Activated T-helper 17 cell treated with anti-CD3 and anti-CD28 coated beads, Interleukin-2, amount 50 U/mL, for 72 hours (primary cell): ENCODE measurements at places on chromosomes 6 and 20. TPM values are rescaled to one million over a fixed set of nuclear protein-coding genes. Genes with fewer than 3 reads are reported as not detected.

The ISM1 gene
- total RNA-seq = 0.34 TPM

The GPLD1 gene
- 0.73 TPM for total RNA-seq

The CD40 gene
- total RNA-seq = 1.5 TPM

The NRSN2 gene
- 4.3 TPM for total RNA-seq

The MAP3K7 gene
- total RNA-seq = 21.9 TPM

The COL10A1 gene
- not detected for total RNA-seq

The SEL1L2 gene
- total RNA-seq = not detected

The OR2J3 gene
- not detected for total RNA-seq

The CAPN11 gene
- total RNA-seq = 1.1 TPM

The BTN1A1 gene
- total RNA-seq = not detected

The FHL5 gene
- not detected for total RNA-seq

The BMP6 gene
- 0.21 TPM for total RNA-seq

The GNAS gene
- 688 TPM for total RNA-seq

The MTG2 gene
- total RNA-seq = 40.2 TPM

The BIRC7 gene
- 0.61 TPM for total RNA-seq

The SH3BGRL2 gene
- 0.06 TPM for total RNA-seq

The SMPDL3A gene
- 0.29 TPM for total RNA-seq
